ENCODE measurements at places on chromosomes 4 and X.

- no peak for DNase-seq
Measured at GRCh38 chrX:65750674-65751469, 83.4 kb downstream of the MSN start.

GRCh38 chr4:183342541-183343533 lies 20.6 kb upstream of the CLDN24 start:
- DNase-seq = no peak

GRCh38 chrX:93591398-93591797 lies 82.0 kb downstream of the NAP1L3 start:
- no peak for DNase-seq

- no peak for DNase-seq
Measured at GRCh38 chr4:146674829-146675570, 36.3 kb downstream of the POU4F2 start.

DNA sequence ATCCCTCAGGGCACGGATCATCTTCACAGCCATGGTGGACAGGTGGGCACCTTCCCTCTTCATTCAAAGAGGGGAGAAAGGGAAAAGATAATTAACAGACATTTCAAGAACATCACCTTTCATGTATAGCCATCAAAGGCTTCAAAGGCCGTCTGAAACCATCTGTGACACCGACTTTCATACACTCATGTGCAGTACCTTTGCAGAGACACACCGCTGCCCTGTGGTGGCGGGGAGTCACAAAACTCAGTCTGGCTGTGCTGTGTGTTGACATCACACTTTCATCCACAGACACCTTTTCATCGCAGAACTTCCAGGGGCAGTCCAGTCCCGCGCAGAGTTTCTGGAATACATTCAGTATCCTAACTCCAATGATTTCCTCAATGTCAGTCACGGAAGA lies 47.6 kb upstream of the MTNR1A start:
- no peak for DNase-seq

DNA sequence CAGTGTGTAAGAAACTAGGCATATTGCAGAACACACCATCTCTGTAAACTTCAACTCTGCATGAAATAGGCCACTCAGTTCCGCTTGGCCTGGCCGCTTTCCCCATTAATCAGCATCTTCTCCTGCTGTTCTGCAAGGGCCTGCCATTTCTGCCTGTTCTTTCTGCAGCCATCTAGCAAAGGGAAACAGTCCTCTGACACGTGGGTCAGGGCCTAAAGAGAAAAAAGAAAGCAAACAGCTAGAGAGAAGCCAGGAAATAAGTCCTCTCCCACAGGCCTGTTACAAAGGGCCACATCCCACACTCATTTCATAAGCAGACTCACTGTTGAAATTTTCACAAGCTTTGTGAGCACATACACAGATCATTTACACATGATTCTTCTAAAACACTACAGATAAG lies 130.1 kb downstream of the PDE5A start:
- DNase-seq = no peak

- no peak for DNase-seq
Measured at GRCh38 chr4:81135501-81135900, 79.5 kb downstream of the PRKG2 start.
